ENCODE measurements at places on chromosomes 6 and 20. TPM values are rescaled to one million over a fixed set of nuclear protein-coding genes. Genes with fewer than 3 reads are reported as not detected.

DNA sequence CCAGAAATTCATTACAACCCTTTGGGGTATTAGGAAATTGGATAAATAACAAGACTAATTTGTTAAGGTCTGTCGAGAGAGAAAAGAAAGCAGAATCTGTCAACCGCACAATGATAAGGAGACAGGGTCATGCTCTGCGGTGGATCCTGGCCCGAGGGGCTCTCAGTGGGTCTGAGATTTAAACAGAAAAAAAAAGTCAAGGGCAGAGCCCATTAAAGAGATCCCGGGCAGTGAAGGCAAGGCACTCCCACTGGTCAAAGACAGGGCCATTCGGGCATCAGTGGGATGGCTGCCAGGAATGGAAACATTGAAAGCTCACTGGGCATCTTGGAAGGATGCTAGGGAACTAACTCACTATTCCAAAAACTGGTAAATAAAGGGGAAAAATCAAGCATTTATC is 77.9 kb downstream of the GNAS-AS1 start:
- DNase-seq = no peak

- DNase-seq = no peak
Observed at GRCh38 chr6:125717120-125717731, 32.2 kb upstream of the HEY2 start.

- no peak for DNase-seq
Observed at GRCh38 chr20:910870-911770, 5.0 kb downstream of the ANGPT4 start.

SPATA25 gene
- total RNA-seq = 2.8 TPM

- DNase-seq = no peak
Observed at GRCh38 chr20:37559312-37560027, 31.8 kb upstream of the BLCAP start.

IL17F gene
- total RNA-seq = not detected
